ENCODE measurements at places on chromosomes 12 and 14.

DNA sequence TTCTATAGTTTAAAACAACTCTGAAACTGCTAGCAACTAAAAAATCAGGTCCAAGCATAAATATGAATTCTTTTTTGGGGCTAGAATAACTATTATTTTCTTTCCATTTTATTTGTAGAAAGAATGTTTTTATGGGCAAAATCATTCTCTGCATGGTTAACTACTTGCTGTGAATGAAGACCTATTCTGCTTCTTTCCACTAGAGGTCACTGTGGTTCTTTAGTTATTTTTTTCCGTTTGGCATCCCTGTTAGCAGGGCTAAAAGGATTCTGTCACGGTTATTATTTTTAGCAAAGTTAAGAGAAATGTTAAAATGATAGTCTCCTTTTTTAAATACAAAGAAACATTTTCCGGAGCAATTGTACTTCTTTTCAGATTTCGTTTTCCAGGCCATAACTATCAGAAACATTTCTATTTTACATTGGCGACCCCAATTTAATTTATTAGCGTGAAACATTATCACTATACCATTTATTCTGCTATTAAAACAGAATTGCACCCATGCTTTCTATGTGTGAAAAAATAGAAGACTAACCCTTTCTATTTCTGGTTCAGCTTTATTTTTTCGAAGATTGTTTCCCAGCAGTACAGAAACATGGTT, 404.8 kb downstream of the ATP23 start:
- peak; percentile 63 for DNase-seq

- no peak for DNase-seq
These were observed 34.9 kb downstream of the ACTN1 start for GRCh38 chr14:68944162-68944561.

DNA sequence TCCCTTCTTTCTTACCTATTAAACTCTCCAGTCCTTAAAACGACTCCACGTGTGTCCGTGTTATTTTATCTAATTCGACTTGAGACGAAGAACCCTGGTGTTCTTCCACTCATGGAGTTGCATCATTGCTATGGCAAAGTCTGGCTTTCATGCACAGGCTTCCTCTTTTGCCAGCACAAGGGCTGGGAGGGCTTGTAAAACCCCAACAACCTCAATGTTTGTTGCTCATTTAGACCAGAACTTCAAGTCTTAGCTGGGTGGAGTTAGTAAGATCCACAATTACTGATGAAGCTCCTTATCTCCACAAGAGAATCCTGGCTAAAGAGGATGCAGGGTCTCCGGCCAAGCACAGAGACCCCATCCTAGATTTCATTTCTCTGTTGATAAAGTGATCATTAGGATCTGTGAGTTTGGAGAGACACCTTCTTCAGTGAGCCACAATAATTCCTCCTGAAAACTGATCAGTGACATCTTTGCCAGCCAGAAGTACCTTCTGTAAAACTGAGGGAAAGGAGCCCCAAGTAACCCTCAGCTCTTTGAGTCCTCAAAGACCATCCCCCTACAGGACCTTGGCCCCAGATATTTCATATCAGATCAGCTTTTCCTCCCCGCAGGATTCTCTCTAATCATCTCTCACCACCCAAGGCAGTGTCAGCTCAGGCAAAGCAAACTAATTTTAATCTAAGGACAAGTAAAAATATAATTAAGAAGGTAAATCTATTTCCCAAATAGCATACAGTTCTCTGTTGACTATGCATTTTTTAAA, 514.6 kb downstream of the FUT8 start:
- DNase-seq: no peak

GRCh38 chr12:57086493-57087009, 2.4 kb upstream of the NAB2 start:
- DNase-seq: peak; percentile 71

GRCh38 chr12:26334621-26335124, 139.3 kb downstream of the SSPN start:
- DNase-seq: peak; percentile 34

- no peak for DNase-seq
These were observed 44.2 kb downstream of the TMX1 start for GRCh38 chr14:51284241-51284640.
